ENCODE measurements at places on chromosomes 5 and 9.

DNA sequence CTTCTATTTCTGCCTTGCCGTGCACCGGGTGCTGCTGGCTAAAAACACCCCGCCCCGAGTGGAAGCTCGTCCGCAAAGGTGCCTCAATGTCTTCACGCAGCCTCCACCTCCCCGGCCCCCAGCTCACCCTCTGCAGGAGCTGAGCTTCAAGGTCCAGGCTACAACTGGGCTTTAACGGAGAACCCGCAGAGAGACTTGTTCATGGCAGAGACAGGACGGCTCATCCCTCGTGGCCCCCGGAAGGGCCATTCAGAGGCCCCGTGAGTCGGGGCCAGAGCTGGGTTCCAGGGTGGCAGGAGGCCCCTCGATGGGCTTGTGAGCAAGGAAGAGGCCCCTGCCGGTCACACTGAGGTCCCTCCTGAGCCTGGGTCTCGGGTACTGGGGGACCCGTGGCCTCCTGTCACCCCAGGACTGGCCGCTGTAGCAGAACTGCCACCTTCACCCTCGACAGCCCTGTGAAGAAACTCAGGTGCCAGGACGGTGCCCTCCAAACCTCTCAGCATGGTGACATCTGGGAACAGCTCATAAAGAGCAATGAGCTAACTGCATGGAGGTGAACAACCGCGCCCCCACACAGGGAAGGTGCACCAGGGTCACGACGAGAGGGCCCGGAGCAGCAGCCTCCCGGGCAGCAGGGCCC lies 58.0 kb upstream of the UBAC1 start:
- DNase-seq = no peak

GRCh38 chr9:134822541-134822940 lies 58.1 kb upstream of the FCN2 start:
- DNase-seq = no peak

DNA sequence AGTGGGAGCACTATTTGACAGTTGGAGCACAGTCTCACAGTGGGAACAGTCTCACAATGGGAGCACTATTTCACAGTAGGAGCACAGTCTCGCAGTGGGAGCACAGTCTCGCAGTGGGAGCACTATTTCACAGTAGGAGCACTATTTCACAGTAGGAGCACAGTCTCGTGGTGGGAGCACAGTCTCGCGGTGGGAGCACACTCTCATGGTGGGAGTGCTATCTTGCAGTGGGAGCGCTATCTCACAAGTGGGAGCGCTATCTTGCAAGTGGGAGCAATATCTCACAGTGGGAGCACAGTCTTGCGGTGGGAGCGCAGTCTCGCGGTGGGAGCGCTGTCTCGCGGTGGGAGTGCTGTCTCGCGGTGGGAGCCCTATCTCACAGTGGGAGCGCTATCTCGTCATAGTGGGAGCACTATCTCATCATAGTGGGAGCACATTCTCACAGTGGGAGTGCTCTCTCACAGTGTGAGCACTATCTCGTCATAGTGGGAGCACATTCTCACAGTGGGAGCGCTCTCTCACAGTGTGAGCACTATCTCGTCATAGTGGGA lies 56.1 kb downstream of the MED10 start:
- no peak for DNase-seq

GRCh38 chr9:106897236-106897635 lies 34.3 kb downstream of the ZNF462 start:
- DNase-seq = no peak

DNA sequence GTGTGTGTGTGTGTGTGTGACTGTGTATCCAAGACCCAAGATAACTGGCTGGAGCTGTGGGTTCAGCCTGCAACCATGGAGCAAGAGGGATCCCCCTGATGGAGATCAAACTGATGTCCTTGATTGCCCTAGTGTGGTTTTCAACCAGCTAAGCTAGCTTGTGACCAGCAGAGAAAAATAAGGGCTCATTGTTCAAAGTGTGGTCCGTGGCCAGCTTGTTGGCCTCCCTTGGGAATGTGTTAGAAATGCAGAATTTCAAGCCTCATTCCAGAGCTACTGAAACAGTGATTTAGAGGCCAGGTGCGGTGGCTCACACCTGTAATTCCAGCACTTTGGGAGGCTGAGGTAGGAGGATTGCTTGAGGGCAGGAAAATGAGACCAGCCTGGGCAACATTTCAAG lies 79.9 kb downstream of the ACER2 start:
- no peak for DNase-seq

DNA sequence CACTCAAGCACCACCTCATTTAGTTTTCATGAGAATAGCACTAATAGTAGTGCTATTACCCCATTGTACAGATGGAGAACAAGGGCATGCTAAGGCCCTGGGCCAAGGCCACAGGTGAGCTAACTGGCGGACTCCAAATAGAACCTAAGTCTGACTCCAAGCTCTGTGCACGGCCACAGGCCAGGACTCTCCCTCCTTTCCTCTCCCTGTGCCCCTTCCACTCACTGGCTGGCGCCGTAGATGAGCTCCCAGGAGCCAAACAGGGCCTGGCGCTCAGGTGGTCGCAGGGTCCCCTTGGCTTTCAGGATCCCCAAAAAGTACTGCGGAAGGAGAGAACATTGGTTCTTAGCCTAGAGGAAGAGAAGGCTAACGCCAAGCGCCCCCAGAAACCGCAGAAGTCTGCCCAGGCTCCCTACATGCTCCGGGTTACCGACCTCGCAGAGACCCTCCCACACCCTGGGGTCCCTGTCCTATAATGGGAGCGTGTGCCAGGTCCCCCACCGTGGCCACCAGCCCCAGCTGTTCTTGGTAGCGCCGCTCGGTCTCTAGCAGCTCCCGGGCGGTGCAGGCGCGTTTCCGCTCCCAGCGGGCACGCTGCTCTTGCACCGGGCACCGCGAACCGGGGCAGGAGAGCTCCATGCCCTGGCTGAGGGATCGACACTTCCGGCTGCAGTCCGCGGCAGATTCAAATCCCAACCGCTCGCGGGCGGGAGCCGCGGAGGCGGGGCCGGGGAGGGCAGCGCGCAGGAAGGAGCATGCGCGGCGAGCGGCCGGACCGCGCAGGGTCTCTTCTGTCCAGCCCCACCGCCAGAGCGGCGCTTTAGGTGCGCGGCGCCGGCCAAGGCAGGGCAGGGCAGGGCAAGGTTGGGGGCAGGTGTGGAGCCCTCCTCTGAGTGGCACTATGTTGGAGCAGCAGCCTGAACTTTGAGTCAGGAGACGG lies at the start of gene ARHGEF39:
Gene ARHGEF39, minus strand, starts transcription at position 665 of the 940 bp plus-strand sequence. Its CDS starts 26 bp downstream, at position 639.
- DNase-seq = peak; percentile 71

- no peak for DNase-seq
Measured at GRCh38 chr5:163571744-163572143, 66.3 kb downstream of the MAT2B start.

- no peak for DNase-seq
Measured at GRCh38 chr9:136095070-136096058, at the start of gene NACC2. Gene NACC2, minus strand, starts transcription at chr9:136095289. Its CDS starts 44,768 bp downstream, at chr9:136050521.

DNA sequence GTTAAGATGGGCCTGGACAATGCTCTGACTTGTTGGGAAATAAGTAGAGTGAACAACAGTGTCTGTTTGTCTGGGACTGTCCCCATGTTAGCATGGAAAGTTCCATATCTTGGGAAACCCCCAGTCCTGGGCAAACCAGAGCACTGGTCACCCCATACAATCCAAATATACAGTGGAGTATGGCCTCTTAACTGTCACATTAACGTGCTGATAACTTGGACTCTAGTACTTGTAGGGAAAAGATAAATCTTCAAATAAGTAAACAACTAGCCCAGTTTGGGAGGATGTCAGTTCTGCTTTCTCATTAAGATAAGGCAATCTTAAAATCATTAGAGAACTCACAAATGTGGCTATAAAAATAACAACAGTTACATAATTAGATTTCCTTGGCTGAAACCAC lies 47.6 kb upstream of the JAK2 start:
- no peak for DNase-seq

DNA sequence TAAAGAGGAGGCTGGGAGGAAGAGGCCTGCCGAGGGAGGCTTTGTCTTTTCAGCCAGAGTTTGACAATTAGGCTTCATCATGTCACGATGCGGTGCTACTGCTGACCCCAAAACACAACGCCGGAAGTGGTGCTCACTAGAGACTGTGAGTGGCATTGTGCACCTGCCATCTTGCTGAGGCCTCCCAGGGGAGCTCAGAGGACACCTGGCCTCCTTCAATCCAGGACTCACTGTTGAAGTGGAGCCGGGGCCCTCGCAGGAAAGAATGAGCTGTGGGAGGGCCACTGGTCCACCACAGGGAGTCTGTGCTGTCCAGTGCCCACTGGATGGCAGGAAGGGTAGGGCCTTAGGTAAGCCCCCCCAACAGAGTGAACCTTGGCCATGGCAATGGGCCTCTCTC lies 12.7 kb upstream of the SLC25A48 start:
- no peak for DNase-seq

- no peak for DNase-seq
Measured at GRCh38 chr9:90095682-90096081, 490.9 kb downstream of the GADD45G start.

DNA sequence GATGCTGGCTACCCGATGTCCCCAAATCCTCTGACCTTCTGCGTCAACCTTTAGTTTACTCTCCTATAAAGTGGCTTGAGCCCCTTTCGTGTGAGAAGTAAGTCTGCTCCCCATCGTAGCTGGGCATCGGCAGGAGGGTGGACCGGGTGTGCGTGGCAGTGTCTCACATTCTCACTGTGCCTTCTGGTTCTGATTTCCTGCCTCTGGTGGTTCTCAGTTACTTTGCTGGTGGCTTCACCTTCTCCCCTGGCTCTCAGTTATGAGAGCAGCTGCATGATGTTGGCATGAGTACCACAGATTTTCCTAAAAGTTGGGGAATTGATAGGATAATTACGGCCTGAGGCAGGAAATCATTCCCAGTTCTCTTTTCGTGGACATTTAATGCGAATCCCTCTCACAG lies 47.0 kb upstream of the RPS23 start:
- DNase-seq = no peak

GRCh38 chr9:70535546-70536323 lies 121.3 kb upstream of the KLF9 start:
- DNase-seq = no peak

DNA sequence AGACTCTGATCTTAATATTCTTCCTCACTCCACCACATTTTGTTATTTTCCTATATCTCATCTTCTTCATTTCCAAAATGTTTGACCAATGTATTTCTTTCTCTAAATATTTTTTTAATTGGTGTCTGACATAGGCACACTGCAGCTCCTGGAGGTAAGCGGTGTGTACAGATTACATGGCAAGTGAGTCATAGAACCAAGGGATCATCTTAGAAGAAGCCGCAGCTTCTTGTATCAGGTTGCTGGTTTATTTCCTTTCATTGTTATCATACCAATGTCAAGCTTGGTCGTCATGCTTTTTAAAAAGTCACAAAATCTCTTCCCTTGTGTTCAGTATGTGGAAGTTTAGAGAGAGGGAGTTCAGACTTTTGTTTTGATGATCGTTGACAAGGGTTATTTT lies 526.1 kb upstream of the CDH18 start:
- no peak for DNase-seq

DNA sequence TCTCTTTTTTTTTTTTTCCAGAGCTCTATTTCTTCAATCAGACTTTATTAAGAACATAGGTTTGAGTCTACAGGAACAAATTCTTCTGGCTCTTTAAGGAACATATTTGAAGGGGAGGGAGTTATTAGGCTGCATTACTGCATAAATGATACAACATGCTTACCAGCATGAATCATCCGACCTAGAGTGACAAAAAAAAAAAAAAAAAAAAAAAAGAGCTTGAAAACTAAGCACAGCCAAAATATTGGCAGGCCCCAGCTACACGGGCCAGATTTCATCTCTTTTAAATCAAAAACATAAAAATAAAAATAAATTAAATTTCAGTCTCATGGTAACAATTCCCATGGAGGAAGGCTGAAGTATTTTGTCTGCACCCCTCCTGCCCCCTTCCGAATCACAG lies 26.3 kb downstream of the MSX2 start:
- no peak for DNase-seq

- no peak for DNase-seq
Measured at GRCh38 chr5:73435759-73436534, 12.6 kb downstream of the FOXD1 start.

GRCh38 chr9:113155911-113156588 lies 5.2 kb downstream of the SLC31A2 start:
- DNase-seq = peak; percentile 12

- DNase-seq = no peak
Measured at GRCh38 chr9:68991457-68991856, 22.5 kb downstream of the PRKACG start.
